ENCODE measurements at places on chromosomes 7 and 10. TPM values are rescaled to one million over a fixed set of nuclear protein-coding genes. Genes with fewer than 3 reads are reported as not detected.
A peak's percentile ranks its signal among the peaks of the same experiment; 100 is the strongest.

EIF5AL1 gene
- total RNA-seq = not detected

DNA sequence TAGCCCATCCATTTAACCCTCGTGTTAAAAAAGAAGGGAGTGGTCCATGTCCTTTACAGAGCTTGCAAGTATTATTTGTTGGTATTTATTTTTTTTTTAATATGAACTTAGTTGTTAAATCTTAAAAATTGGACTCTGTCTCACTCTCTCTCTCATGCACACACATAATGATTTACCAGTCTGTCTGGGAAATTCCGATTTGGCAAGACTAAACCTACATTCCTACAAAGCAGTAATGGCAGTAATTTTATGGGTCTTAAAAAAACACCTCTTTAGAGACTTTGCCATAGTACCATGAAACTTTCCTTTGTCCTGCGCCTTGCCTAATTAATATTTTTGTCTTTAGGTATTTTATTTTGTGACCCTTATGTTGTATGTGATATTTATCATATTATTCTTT lies 239.5 kb upstream of the PPP1R3A start:
- no peaks in the 10 kb centered on the region for H3K27me3 ChIP-seq
- H3K4me3 ChIP-seq = no peak overlapping the region
- H3K36me3 ChIP-seq = no peaks in the 10 kb centered on the region
- no peaks in the 10 kb centered on the region for H3K4me1 ChIP-seq
- no peak overlapping the region for H3K27ac ChIP-seq

GRCh38 chr10:19620811-19621210 lies 195.4 kb upstream of the PLXDC2 start:
- no peaks in the 10 kb centered on the region for H3K27me3 ChIP-seq
- H3K36me3 ChIP-seq = no peaks in the 10 kb centered on the region
- no peak for DNase-seq
- H3K4me1 ChIP-seq = no peaks in the 10 kb centered on the region
- no peak overlapping the region for H3K27ac ChIP-seq

- H3K4me1 ChIP-seq = peaks cover 7% of the 10 kb centered on the region
- H3K27ac ChIP-seq = no peak overlapping the region
- DNase-seq = no peak
- H3K27me3 ChIP-seq = peaks cover 6% of the 10 kb centered on the region
These were observed 3.5 kb upstream of the ACSL5 start for GRCh38 chr10:112370424-112370819.

- H3K4me1 ChIP-seq = no peaks in the 10 kb centered on the region
- H3K27ac ChIP-seq = no peak overlapping the region
These were observed 205.6 kb upstream of the PFKP start for GRCh38 chr10:2861632-2862210.

GRCh38 chr10:116753759-116754158 lies 11.4 kb upstream of the HSPA12A start:
- no peak overlapping the region for H3K27ac ChIP-seq
- H3K36me3 ChIP-seq = no peaks in the 10 kb centered on the region
- H3K4me1 ChIP-seq = peaks cover 15% of the 10 kb centered on the region
- no peak for DNase-seq

- H3K4me1 ChIP-seq = peaks cover 36% of the 10 kb centered on the region
- H3K4me3 ChIP-seq = no peak overlapping the region
- H3K27me3 ChIP-seq = no peaks in the 10 kb centered on the region
- H3K27ac ChIP-seq = no peak overlapping the region
These were observed 8.8 kb downstream of the AKAP9 start for GRCh38 chr7:91949221-91950009.

- no peak overlapping the region for H3K27ac ChIP-seq
- DNase-seq = no peak
- peaks cover 3% of the 10 kb centered on the region for H3K4me1 ChIP-seq
- H3K4me3 ChIP-seq = no peak overlapping the region
- H3K27me3 ChIP-seq = no peaks in the 10 kb centered on the region
These were observed 204.7 kb downstream of the ADRA2A start for GRCh38 chr10:111281516-111281915.

- no peak overlapping the region for H3K4me3 ChIP-seq
- peaks cover 95% of the 10 kb centered on the region for H3K36me3 ChIP-seq
- H3K4me1 ChIP-seq = no peaks in the 10 kb centered on the region
- H3K27me3 ChIP-seq = no peaks in the 10 kb centered on the region
- no peak for DNase-seq
- H3K27ac ChIP-seq = no peak overlapping the region
These were observed 52.9 kb downstream of the CLEC2L start for GRCh38 chr7:139576179-139576973.

DNA sequence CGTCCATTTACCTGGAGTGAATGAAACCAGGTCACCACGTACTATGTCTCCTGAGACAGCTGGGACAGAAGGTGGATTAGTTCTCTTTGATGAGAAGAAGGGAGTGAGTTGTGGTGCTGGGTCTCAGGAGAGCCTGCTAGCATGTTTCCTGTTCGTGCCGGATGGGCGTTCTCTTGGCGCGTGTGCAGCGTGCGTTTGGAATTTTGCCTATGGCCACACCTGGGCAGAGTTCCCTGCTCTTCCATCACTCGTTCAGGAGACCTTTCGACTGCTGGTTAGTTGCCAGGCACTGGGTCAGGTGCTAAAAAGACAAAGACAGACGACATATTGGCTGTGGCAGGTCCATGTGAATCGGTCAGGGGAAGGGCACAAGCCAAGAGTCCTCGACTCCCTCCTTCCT lies 90.3 kb downstream of the TRRAP start:
- peaks cover 100% of the 10 kb centered on the region for H3K36me3 ChIP-seq
- no peak overlapping the region for H3K4me3 ChIP-seq
- H3K27ac ChIP-seq = no peak overlapping the region
- H3K27me3 ChIP-seq = no peaks in the 10 kb centered on the region
- DNase-seq = no peak

- no peaks in the 10 kb centered on the region for H3K27me3 ChIP-seq
- no peak overlapping the region for H3K27ac ChIP-seq
- no peaks in the 10 kb centered on the region for H3K4me1 ChIP-seq
- no peak for DNase-seq
- H3K4me3 ChIP-seq = no peak overlapping the region
These were observed 354.5 kb downstream of the WDR11 start for GRCh38 chr10:121205625-121206024.

DNA sequence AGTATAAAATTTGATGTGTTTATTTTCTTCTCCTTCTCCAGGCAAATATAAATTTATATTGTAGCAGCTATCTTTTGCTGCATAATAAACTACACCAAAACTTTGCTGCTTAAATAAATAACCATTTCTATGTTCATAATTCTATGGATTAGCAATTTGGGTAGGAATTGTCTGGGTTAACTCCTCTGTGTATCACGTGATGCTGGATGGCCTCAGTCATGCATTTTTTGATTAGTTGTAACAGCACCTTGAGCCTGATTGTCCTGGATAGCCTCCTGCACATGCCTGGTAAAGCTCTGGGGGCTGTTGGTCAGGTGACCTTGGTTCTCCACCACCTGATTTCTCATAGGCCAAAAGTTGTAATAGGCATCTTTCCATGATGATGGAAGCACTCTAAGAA lies 572.9 kb downstream of the ETV1 start:
- no peak for DNase-seq
- H3K4me1 ChIP-seq = peaks cover 7% of the 10 kb centered on the region
- no peak overlapping the region for H3K27ac ChIP-seq
- H3K4me3 ChIP-seq = no peak overlapping the region
- no peaks in the 10 kb centered on the region for H3K27me3 ChIP-seq
- no peaks in the 10 kb centered on the region for H3K36me3 ChIP-seq

DNA sequence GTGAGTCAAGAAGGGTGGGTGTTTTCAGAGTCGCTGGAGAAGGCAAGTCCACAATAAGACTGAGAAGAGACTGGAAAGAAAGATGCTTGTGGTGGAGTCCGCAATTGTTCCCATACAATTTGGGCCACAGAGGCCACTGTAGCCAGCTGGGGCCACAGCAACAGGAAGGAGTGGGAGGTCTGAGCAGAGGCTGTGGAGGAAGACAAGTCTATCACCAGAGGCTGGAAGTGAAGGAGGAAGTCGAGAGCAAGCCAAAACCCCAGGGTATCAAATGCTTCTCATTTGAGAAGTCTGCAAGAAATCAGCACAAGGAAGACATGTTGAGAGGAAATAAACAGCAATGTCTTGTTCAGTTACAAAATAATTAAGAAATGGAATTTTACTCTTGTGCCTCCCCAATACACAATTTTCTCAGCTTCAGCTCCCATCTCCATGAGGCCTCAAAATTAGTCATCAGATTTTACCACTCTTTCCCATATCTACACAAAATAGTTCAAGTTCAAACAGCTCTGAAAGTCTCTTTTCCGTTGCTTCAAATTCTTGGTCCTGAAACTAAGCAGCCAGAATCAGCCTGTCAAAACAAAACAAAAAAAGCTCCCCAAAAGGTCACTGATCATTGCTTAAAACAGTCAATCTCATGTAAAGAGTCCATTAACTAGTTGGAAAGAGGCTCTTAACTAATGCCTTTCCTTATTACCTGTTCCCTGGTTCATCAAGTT lies 31.6 kb downstream of the SLC16A12 start:
- no peaks in the 10 kb centered on the region for H3K27me3 ChIP-seq
- DNase-seq = no peak
- H3K4me3 ChIP-seq = no peak overlapping the region
- H3K27ac ChIP-seq = peak overlapping the region; percentile 26
- H3K36me3 ChIP-seq = no peaks in the 10 kb centered on the region

DNA sequence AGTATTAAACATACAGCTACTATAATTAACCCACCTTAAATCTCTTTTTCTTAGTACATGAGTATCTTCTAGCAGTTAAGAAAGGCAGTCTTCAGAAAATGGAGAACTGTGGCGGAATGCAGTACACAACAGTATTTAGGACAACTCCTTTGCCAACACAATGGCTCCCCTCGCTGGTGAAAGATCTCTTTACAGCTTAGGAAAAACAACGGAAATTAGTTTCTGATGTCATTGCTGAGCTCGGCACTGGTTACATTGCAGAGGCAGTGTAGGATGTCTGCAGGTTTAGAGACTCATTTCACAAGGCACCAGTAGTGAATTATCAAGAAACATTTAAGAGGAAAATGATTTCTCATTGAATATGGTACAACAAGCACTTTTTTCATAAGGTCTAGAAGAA lies 43.4 kb downstream of the GLRX3 start:
- no peak for DNase-seq
- no peak overlapping the region for H3K4me3 ChIP-seq
- no peak overlapping the region for H3K27ac ChIP-seq
- H3K36me3 ChIP-seq = peaks cover 38% of the 10 kb centered on the region
- peaks cover 11% of the 10 kb centered on the region for H3K4me1 ChIP-seq
- no peaks in the 10 kb centered on the region for H3K27me3 ChIP-seq

DNA sequence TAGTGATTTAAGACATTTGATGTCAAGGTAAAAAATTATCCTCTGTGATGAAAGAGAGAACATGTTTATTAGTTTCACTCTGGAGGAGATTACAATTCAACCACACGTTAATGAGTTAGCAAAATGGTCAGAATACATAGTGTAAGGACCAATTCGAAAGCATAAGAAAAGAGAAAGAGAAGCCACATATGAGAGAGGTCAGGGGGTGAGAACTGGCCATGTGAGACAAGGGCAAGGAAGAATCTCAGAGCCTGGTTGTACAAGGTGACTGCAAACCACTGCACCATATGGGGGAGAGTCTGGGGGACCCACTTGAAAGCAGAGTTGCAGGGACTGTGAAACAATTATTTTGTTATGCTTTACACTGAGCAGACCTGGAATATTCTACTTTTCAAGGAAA lies 27.7 kb upstream of the BET1 start:
- no peak overlapping the region for H3K27ac ChIP-seq
- no peaks in the 10 kb centered on the region for H3K27me3 ChIP-seq
- no peak overlapping the region for H3K4me3 ChIP-seq

GRCh38 chr7:107450970-107451369 lies 18.9 kb upstream of the GPR22 start:
- no peak overlapping the region for H3K27ac ChIP-seq
- no peak overlapping the region for H3K4me3 ChIP-seq
- no peaks in the 10 kb centered on the region for H3K4me1 ChIP-seq
- no peaks in the 10 kb centered on the region for H3K36me3 ChIP-seq
- DNase-seq = no peak

MKX gene
- 35.5 TPM for total RNA-seq

GRCh38 chr10:49830846-49831245 lies 68.7 kb upstream of the OGDHL start:
- H3K4me3 ChIP-seq = no peak overlapping the region
- DNase-seq = no peak
- H3K36me3 ChIP-seq = peaks cover 3% of the 10 kb centered on the region
- no peak overlapping the region for H3K27ac ChIP-seq
- no peaks in the 10 kb centered on the region for H3K27me3 ChIP-seq
- H3K4me1 ChIP-seq = no peaks in the 10 kb centered on the region

DNA sequence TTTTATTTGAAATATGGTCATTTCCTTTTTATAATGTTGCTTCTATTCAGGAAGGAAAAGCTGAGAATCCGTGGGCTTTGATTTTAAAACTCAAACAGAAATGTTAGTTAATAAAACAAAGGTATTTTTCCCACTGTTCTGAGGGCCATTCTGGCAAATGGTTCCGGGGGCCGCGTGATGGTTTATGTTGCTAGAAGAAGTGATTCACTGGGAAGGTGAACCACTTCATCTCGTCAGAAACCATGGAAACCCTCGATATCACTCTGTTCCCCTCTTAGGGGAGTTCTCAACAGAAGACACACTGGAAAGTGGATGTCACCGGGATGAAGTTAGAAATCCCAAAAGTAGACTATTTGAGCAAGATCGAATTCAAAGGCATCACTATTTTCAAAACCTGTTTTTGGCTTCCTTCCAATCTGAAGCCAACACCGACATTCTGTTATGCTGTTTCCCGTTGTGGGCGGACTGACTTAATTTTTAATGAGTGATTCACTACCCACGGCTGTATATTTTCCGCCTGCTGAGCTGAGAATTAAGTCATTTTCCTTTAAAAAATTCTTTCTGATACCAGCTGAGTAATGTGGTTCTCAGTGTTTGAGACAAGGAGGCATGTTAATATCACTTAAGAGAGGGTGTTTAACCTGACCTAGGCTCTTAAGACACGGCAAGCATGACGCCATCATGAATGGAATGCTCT lies 84.1 kb downstream of the PTPRE start:
- no peaks in the 10 kb centered on the region for H3K36me3 ChIP-seq
- H3K27ac ChIP-seq = peak overlapping the region; percentile 65
- no peak for DNase-seq
- H3K27me3 ChIP-seq = no peaks in the 10 kb centered on the region
- peaks cover 15% of the 10 kb centered on the region for H3K4me1 ChIP-seq

CHRM2 gene
- 9.1 TPM for total RNA-seq

- no peaks in the 10 kb centered on the region for H3K27me3 ChIP-seq
- no peak for DNase-seq
- no peak overlapping the region for H3K4me3 ChIP-seq
- H3K4me1 ChIP-seq = peaks cover 30% of the 10 kb centered on the region
- no peaks in the 10 kb centered on the region for H3K36me3 ChIP-seq
These were observed 1.6 kb upstream of the DNAJB6 start for GRCh38 chr7:157335236-157335635.

DNA sequence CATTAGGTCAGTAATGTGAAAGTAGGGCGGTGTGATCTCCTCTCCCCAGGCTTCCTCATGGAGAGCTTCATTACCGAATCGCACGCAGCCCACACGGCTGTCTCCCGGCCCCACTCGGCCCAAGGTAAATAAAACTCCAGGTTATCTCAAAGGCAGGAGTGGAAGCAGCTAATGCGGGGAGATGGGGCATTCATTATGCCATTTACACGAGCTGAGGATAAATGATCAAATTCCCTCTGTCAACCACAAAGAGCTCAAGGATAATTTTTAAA lies 93.5 kb downstream of the ADARB2 start:
- H3K36me3 ChIP-seq = no peaks in the 10 kb centered on the region
- H3K4me1 ChIP-seq = no peaks in the 10 kb centered on the region
- H3K27me3 ChIP-seq = no peaks in the 10 kb centered on the region
- DNase-seq = no peak
- H3K27ac ChIP-seq = no peak overlapping the region
- H3K4me3 ChIP-seq = no peak overlapping the region

- H3K27me3 ChIP-seq = peaks cover 4% of the 10 kb centered on the region
- H3K4me1 ChIP-seq = no peaks in the 10 kb centered on the region
- peak; percentile 66 for DNase-seq
- no peak overlapping the region for H3K4me3 ChIP-seq
- no peak overlapping the region for H3K27ac ChIP-seq
- H3K36me3 ChIP-seq = no peaks in the 10 kb centered on the region
These were observed 53.7 kb upstream of the SHH start for GRCh38 chr7:155865830-155866525.

GPC2 gene
- total RNA-seq = 1.0 TPM
